Left renal pelvis (tissue), 4 donors: ENCODE measurements at places on chromosomes 3 and 15. TPM values are rescaled to one million over a fixed set of nuclear protein-coding genes. Genes with fewer than 3 reads are reported as not detected.

MEGF11 gene
- polyA plus RNA-seq: 0.44 TPM

CNTN4 gene
- polyA plus RNA-seq: 35.8 TPM

GRCh38 chr15:49278751-49279150, 108.7 kb downstream of the GALK2 start:
- DNase-seq: no peak

- no peak for DNase-seq
These were observed 87.0 kb downstream of the CD200R1L start for GRCh38 chr3:112759681-112760080.

DNA sequence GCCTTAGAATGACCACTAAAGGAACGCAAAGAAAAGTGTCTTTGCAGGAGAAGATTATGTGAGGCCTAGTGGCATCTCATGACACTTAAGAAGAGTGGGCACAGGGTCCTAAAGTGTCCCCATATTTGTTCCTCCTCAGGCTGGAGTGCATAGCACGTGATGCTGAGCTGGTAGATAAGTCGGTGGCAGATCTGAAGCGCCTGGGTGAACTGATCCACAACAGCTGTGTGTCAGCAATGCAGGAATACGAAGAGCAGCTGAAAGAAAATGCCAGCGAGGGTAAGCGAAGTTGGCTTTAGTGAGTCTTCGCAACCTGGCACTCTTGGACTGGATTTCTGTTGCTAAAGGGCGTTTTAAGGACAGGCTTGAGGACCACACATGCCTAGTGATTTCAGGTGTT, 92.6 kb downstream of the CHD2 start:
- DNase-seq: no peak

- no peak for DNase-seq
These were observed 150.5 kb downstream of the NTRK3 start for GRCh38 chr15:88106074-88106473.

DNA sequence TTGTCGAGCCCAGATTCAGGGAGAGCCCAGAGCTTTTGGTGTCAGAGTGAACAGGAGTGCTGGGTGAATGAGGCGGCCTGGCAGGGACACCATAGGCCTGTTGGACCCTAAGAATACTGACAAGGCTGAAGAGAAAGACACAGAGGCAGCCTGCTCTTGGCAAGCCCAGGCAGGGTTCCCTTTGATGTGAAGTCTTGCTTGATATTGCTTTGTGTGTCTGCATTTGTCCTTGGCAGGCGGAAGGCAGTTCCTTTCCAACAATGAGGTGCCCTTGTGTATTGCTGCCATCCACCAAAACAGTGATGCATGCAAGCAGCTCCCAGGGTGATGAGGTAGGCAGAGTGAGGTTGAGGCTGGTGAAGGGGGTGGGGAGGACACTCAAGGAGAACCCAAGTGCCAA, 152.7 kb upstream of the TSC22D2 start:
- no peak for DNase-seq
